Karpas-422 (cell line): ENCODE measurements at places on chromosomes 5 and 9.

DNA sequence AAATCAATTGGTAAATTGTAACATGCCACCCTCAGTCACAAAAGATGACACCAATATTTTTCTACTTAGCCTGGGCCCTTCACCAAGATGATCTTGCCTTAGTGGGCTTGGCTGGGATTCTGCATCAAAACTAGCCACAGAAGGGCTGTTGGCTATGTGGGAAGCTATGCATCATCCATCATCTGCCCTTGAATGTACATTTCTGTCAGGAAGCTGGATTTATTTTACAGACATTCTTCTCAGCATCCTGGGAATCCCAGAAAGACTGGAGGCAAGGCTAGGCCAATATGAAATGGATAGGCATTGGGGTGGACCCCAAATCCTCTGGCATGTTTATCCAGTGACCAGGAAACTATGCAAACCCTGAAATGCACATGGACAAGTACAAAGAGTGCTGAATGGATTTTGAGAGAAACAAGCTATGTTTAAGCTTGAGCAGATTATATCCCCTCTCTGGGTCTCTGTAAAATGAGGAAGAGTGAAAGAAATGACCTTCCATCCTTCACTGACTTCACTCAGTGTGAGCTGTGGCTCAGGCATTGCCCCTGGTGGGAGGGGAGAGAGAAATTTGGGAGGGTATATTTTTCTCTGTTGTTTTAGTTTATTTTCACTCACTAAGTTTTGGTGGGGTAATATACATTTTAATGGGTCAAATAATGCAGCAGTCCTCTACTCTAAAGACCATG is 283.6 kb downstream of the EBF1 start:
- DNase-seq: no peak

GRCh38 chr5:173612948-173613347 is 3.5 kb downstream of the BOD1 start:
- no peak for DNase-seq

- DNase-seq: no peak
Observed at GRCh38 chr5:125189531-125189941, 443.1 kb upstream of the ZNF608 start.

DNA sequence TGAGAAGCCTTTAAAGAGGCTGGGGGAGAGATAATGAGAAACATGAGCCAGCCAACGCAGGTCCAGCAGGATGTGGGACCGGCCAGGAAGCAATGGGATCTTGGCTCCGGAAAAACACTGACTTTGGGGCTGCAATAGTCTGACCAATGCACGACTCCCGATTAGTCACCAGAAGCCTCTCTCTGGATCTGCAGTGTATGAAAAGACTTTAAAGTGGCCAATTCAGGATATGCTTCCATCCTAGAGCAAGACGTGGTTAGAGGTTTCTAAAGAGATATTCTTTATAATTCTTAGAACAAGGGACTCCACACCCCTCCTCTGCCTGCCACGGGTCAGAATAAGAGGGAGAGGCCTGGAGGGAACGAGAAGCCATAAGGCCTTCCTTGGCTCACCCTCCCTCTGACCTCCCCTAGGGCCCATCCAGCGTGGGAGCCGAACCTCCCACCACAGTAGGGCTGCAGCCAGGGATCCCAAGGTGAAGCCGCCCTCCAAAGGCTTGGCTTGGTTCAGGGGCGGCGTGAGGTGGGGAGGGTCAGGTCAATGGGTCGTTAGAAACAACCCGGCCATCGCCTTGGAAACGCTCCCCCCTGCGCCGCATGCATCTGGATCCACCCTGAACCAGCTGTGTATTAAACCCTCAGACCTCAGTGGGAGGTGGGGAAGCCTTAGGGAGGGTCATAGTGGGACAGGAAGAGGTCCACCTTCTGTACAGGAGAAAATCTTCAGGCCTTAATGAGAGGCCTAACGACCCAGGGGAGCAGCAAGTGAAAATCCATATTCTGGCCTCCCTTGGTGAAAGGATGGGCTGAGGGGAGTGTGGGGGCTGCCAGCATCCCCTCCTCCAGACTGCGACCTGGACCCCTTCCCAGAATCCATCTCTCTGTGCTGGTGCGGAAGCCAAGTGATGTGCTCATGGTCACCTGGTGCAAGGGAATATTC is 11.1 kb downstream of the FGF1 start:
- DNase-seq: no peak

DNA sequence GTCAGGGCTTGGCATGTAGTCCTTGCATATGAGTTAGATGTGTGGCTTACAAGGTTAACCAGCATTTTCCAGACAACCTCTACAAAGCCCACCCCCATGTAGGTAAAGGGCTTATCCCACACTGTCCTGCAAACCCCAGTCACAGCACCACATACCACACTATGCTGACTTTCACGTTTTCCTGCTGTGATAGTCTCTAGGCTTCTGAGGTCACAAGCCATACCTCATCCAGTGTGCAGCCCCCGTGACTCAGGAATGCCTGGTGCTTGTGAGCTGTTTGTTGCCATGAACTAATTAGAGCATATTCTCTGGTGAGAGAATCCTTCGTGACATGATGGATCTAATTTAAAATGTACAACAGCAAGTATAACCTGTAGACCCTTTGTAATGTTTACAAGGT is 50.8 kb downstream of the ERAP1 start:
- no peak for DNase-seq

GRCh38 chr5:157918811-157919742 is 60.1 kb upstream of the CLINT1 start:
- DNase-seq: no peak

- DNase-seq: no peak
Observed at GRCh38 chr5:34686762-34687268, 30.7 kb downstream of the RAI14 start.

- no peak for DNase-seq
Observed at GRCh38 chr5:135312255-135312935, 86.6 kb downstream of the MACROH2A1 start.

DNA sequence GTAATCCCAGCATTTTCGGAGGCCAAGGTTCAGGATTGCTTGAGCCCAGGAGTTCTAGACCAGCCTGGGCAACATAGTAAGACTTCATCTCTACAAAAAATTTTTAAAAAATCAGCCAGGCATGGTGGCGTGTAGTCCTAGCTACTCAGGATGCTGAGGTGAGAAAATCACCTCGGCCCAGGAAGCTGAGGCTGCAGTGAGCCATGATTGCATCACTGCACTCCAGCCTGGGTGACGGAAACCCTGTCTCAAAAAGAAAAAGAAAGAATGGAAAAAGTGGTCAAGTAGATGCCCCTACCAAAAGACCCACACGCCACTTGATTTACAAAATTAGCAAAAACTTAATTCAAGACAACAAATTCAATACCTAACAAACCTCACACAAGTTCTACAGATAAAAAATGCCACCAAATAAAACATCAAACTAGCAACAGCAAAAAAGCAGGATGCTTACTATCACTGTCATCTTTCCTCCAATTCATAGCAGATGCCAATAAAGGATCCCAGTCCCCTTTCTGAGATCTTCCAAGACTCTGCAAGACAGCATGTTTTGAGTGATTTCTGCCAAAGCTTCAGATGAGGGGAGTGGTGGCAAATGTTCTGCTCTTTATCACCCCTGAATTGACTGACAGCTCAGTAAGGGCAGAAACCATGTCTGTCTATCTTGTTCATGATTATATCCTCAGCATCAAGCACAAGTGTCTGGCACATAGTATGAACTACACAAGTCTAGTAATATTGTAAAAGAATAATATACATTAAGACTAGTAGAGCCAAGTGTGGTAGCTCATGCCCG is 34.2 kb upstream of the TESK1 start:
- DNase-seq: no peak

- no peak for DNase-seq
Observed at GRCh38 chr5:158805195-158805594, 294.5 kb downstream of the EBF1 start.

- no peak for DNase-seq
Observed at GRCh38 chr5:53355931-53356330, 124.5 kb upstream of the FST start.

DNA sequence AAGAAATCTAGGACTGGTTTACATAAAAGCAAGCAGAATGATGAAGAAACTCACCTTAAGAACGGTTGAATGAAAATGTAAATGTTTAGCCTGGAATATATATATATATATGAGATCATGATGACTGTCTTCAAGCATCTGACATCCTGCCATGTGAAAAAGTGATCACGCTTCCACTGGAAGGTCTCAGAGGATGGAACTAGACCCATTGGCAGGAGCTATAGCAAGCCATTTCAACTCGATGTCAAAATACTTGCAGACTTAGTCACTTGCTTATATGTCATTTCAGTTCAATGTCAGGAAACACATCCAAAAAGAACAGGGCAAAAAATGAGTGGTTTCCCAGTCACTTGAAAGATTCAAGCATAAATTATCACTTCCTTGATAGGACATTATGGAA is 22.2 kb upstream of the TMEM161B start:
- no peak for DNase-seq

GRCh38 chr5:14665949-14666348 is 1.4 kb downstream of the OTULIN start:
- peak; percentile 86 for DNase-seq

- no peak for DNase-seq
Observed at GRCh38 chr9:118262191-118262590, 558.0 kb downstream of the TLR4 start.

GRCh38 chr5:124459984-124460383 is 286.5 kb downstream of the ZNF608 start:
- DNase-seq: no peak

DNA sequence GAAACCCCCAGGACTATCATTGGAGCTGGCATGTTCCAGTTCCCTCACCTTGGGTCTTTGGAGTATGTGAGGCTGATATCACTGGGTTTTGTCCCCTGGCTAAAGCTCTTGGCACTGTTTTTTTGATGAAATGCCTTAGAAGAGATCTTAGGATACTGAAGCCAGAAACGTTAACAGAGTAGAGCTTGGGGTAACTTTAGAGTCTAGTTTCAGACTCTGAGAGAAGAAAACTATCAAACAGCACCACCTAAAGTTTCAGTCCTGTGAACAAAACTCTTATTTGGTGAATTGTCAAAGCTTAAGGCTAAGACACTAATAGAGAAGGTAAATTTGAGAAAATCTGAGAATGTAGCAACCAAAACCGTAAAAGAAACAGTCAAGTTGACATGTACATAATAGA is 111.7 kb upstream of the PUM3 start:
- DNase-seq: no peak

DNA sequence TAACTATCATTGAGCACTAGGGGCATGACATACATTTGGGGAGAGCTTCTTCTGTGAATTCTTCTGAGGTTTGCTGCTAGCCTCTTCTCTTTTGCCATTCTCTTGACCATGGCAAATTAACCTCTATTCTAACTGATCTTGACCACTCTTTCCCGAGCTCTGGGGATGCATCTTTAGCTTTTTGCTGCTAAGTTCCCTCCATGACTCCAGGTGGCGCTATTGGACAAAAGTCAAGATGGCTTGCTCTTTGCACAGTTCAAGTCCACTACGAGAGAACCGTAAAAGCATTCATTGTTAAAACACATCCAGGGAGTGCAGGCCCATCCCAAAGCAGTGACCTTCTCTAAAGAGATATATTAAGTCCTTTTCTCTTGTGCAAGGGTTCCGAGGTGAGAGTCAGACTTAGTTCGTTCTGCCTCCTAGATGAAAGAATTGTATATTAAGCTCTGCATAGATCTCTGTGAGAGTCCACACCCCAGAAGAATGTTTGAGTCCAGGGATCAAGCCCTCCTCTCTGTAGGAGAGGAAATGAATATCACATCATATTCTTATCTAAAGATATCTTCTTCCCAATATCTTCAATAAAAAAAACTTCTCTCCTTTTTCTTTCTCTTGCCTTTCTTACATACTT is 1152.9 kb upstream of the CDH6 start:
- DNase-seq: peak; percentile 85

DNA sequence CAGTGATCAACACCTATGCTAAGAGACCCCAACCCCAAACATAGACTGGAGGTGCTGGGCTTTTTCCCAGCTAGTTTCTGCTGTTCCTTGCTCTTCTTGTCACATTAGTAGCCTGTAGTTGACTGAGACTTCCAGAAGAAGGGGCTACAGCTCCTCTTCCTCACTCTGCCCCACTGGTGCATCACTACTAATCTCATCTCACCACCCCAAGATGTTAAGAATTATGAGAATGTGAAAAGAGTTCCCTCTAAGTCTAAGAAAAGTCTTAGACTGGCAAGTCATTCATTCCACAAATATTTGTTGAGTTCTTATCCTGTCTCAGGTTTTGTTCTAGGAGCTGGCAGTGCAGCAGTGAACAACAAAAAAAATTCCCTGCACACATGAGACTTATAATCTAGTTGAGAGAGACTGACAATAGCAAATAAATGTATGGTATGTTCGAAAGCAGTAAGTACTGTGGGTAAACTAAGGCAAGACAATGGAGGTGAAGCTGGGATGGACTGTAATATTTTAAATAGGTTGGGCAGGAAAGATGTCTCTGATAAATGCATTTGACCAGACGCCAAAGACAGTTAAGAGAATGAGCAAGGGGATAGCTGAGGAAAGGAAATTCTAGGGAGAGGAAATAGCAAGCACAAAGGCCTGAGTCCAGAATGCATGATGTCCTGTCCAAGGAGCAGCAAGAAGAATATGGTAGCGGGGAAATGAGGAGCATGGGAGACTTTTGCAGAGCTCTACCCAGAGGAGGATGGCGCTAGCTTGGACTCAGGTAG is 92.3 kb downstream of the PTCD2 start:
- DNase-seq: no peak

DNA sequence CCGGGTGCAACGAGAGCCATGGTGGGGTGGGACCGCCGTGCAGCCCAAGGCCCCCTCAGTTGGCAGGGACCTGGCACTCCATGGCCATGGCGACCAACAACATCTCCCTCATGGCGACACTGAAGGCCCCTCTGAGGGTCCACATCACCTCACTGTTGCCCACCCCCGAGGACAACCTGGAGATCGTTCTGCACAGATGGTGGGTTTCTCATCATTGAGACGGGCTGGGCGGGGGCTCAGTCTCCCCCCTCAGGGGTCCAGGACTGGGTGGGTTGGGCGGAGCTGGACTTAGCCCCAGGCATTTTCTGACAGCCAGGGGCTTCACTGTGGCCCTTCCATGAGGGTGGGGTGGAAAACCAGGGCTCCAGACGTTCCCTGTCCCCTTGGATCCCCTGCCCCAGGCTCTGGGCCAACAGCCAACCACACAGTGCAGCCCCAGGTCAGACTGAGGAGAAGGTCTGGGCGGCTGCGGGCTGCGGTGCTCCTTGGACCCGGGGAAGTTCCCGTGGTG is 734 bp downstream of the PAEP start:
- DNase-seq: no peak

DNA sequence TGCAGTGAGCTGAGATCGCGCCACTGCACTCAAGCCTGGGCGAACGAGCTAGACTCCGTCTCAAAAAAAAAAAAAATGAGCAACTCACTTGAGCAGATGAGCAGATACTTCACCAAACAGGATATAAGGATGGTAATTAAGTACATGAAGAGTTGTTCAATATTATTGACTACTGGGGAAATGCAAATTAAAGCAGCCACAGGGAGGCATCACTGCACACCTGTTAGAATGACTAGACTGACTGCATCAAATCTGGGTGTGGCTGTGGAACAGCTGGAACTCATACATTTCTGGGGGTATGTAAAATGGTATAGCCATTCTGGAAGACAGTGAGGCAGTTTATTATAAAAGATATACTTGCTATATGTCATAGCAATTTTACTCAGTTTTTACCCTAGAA is 93.0 kb downstream of the WNK2 start:
- no peak for DNase-seq

GRCh38 chr9:121652021-121652837 is 795 bp downstream of the DAB2IP start:
- no peak for DNase-seq

GRCh38 chr9:117555964-117556629 is 141.2 kb upstream of the ASTN2 start:
- DNase-seq: peak; percentile 87
